Activated gamma-delta T cell treated with Interleukin-2 at 50 U/mL for 16 hours (primary cell): ENCODE measurements at places on chromosomes 5 and 9.

DNA sequence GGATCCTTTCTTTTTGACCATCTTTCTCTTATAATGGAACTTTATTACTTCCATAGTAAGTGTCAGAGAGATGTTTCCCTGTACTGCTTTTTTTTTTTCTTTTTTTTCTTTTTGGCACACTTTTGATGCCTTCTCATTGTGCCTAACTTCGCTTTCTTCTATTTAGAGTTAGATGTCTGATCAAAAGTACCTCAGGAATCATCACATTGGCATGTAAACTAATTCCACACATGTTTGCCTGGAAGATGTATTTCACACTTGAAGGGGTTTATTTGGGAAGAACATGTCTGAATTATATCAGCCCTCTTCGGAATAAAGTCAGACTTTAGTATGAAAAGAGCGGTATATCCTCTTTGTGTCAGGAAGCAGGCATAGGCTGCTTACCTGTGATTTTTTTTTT lies 35.1 kb downstream of the SMARCA2 start:
- no peak for DNase-seq

DNA sequence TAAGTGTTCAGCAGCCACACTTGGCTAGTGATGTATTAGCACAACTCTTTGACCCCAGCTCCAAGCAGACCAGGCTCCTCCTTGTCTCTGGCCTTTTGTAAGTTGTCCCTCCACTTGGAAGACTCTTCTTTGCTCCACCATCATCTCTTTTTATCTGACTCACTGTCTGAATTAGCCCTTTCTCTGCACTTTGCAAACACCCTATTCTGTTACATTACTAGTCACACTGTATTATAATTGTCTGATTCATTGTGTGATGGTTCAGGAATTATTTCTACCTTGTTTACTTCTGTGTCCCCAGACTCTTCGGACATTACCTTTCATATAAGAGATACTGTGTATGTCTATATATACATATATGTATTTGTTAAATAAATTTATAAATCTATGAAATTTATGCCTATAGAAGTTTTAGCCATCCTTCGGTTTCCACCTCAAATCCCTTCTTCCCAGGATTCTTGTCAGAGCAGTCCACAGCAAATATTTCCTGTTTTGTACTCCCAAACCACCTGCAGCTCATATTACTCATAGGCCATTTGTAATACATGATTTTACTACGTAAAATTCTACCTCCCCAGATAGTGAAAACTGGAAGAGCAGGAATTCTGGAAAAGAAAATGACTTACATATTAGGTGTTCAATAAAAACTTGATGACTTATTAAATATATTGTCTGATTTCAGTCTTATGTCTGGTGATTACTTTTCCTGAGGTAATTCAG lies 69.0 kb downstream of the MTAP start:
- DNase-seq = no peak

GRCh38 chr5:131482617-131483016 lies 152.4 kb downstream of the RAPGEF6 start:
- no peak for DNase-seq

GRCh38 chr5:64665243-64665642 lies 25.1 kb upstream of the SHISAL2B start:
- DNase-seq = no peak

DNA sequence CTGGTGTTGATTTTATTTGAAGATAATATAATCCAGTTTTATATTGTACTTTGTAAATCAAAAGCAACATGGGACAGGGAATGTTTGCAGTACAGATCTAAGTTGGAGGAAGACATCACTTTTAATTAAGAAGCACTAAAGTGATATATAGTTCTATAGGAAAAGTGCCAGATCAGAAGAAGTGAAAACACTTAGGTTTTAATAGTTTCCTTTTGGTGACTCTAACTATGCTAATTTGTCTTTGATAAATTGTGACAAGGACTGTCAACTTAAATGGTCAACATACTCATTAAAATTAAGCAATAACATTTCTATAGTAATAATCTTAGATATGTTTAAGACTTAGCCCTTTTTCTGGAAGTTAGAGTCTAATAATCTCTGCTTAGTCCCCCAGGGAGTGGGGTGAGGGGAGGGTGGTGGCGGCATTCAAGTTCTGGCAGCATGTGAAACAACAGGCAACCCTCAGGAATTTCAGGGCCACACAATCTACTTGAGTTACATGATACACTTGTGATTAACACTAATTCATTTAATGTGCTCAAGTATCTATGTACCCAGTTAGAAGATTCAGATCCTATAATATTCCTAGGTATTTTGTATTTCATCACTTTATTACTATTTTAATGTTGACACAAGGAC lies 1026.5 kb downstream of the NR2F1-AS1 start:
- no peak for DNase-seq

- DNase-seq = no peak
These were observed 66.6 kb downstream of the ANGPTL2 start for GRCh38 chr9:127055745-127056402.

DNA sequence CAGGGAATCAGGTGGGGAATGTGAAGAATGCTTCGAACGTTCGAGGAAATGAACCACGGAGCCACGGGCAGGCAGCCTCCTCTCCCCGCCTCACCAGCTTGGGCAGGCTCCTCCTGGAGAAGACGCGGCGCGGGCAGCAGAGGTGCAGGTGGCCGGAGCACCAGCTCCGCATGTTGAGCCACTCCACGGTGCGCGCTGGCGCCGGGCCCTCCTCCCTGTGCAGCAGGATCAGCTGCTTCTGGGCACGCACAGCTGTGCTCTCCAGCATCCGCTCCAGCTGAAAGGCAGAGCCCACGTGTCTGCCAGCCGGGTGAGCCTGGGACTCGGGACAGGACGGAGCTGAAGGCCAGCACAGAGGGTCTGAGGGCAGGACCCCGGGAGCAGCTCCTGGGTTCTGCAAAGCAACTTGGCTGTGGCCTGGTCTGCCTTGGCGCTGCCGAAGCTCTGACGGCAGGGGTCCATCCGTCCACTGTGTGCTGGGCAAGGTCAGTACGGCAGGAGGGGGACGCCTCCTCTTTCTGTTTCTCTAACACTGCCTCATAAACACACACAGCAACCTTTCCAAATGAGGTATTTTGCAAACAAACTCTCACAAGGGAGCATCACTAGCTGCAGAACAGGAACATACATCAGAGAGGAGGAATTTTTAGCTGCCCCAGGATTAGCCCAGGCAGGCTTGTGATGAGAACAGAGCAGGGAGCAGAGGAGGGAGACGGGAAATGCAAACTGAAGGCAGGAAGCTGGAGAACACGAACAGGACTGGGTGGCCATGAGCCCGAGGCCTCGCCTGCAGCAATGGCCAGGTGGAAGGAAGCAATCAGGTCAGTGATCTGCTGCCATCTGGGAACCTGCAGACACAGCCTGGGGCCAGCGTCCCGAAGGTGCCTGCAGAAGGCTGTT lies 20.1 kb upstream of the NSMF start:
- DNase-seq = no peak

GRCh38 chr5:168334280-168334679 lies 42.8 kb downstream of the WWC1 start:
- no peak for DNase-seq

- DNase-seq = no peak
These were observed 512.2 kb upstream of the ADAMTS16 start for GRCh38 chr5:4627929-4628328.

GRCh38 chr5:9831823-9832222 lies 201.7 kb upstream of the TAS2R1 start:
- no peak for DNase-seq

GRCh38 chr5:33936004-33936380 lies 194 bp upstream of the RXFP3 start:
- DNase-seq = peak; percentile 25

DNA sequence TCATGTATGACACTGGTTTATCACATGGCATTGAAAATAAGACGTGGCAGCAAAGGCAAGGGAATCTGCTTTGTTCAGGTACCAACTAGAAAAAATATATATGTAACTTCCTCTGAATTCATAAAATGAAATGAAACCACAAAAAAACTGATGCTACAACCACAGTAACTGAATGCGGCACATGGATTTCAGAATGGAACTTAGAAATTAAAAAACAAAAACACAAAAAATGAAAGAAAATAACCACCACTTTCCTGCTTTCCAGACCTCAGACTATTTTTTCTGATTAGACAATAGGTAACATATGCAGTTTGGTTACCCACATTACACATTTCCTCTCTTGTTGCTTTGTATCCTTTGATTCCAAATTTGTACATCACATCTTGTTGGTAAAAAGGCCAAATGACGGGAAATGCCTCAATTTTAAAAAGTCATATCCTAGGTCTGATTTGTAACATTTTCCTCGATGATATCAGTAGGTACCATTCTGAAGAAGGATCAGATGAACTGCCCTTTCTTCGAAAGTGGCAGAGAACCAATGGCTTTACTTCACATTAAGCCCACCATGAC lies 18.1 kb upstream of the PDCL start:
- no peak for DNase-seq

DNA sequence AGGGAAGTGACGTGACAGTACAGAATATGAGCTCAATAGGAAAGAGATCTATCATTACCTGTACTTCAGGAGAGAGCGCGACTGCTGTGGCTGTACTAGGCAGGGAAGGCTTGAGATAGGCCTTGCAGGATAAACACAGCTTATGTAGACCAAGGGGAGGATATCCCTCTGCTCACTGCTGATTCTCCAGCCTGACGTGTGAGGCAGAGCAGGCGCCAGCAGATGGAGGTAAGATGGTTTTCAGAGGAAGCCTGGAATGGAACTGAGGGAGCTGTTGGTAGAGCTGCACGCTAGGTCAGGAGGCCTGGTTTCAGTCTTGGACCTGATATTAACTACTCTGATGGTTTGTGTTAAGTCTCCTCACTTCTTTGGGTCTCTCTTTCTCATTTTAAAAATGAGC lies 291.4 kb downstream of the YTHDC2 start:
- DNase-seq = no peak

DNA sequence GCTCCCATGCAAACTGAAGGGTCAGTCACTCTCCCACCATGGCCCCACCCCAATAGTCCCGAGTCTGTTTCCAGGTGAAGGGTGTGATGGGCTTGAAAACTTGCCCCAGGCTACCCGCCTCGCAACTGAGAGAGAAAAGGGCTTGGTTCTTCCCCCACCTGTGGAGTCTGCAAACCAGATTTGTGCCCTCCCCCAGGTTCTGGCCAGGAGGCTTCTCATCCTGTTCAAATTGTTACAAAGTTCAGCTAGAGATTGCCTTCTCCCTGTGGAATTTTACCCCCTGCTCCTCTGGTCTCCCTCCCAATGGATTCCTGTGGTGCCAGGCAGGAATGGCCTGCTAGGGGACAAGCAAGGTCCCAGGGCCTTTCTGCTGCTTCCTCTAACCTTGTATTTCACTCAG lies 93.1 kb upstream of the ACO1 start:
- no peak for DNase-seq

DNA sequence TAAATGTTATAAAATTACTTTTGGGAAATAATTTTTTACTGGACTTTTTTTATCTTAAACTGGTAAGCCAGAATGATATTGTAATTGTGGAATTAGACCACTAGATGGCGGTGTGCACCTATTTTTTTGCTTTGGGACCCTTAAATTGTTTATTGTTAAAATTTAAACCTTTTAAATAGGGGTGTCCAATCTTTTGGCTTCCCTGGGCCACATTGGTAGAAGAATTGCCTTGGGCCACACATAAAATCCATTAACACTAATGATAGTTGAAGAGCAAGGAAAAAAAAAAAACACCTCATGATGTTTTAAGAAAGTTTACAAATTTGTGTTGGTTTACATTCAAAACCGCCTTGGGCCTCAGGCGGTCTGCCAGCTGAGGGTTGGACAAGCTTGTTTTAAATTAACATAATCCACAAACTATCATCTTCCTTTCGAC lies 28.4 kb upstream of the GADD45G start:
- peak; percentile 26 for DNase-seq

GRCh38 chr5:81740758-81741157 lies 10.1 kb downstream of the SSBP2 start:
- DNase-seq = no peak

DNA sequence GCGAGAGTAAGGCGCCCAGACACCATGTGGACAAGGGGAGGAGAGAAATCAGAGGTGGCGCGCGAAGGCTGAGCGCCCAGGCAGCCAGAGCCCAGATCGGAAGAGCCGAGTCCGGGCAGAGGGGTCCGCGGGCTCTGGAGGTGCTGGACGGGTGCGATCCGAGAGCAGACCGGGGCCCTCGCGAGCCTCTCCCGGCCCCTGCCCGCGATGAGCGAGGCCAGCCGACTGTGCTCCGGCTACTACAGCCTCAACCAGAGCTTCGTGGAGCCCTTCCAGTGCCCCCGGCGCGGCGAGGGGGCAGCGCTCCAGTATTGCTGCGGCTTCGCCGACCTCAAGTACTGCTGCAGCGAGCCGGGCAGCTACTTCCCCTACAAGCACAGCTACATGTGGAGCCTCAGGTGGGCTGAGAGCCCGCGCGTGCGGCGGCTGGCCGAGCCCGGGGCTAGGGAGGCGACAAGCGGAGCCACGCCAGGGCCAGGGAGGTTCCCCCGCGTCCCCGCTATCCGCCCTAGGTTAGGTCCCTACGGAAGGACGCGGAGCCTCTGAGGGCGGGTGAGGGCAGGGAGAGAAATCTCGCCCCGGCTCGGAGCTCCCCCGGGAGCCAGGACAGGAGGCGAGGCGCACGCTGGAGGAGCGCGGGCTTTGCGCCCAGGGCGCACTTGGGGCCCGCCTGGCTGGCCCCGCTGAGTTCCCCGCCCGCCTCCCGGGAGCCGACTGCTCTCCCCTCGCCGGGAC lies at the start of gene SHISAL2B:
Gene SHISAL2B, plus strand, starts transcription at position 87 of the 735 bp plus-strand sequence. Its CDS starts 121 bp downstream, at position 208.
- DNase-seq = no peak

- DNase-seq = no peak
These were observed 55.4 kb downstream of the IQGAP2 start for GRCh38 chr5:76458486-76458830.

DNA sequence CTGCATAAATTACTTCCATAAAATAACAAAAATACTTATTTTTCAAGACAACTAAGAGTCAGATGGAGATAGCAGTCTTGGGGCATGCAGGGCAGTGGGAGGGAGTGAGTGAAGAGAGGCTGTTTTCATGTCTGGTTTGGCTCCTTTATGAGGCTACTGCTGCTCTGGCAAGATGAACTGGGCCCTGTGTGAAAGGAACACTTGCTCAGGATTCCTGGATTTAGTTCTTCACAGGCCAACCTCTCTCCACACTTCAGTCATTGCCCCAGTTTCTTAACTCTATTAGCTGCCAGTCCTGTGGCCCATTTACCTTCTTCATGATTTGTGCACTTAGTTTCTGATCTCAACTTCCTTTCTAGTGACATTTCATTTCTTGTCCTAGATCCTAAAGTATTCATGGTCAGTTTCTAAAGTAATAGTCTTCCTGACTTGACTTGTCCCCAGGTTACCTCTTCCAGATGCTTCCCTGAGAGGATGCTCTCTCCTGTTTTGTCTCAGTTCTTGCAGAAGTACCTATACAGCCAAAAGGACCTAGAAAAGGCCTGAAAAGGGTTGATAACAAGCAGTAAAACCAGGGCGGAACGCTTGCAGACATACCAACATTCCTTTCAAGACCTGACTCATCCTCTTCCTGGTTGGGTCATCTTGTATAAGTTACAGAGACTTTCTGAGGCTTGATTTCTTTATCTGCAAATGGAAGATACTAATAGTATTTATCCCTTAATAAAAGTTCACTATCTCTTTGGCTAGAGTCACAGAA lies 77.0 kb upstream of the ZFAND5 start:
- DNase-seq = no peak

DNA sequence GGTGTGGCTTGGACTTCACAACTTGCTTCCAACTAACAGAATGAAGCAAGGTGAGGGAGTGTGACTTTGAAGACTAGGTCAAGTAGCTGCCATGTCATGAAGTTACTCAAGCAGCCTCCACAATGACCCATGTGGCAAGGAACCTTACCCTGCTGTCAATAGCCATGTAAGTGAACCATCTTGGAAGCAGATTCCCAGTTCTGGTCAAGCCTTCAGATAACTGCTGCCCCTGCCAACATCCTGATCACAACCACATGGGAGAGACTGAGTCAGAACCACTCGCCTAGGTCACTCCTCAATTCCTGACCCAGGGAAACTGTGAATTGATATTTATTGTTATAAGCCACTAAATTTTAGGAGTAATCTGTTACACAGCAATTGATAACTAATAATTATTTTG lies 10.9 kb downstream of the ZCCHC10 start:
- no peak for DNase-seq
